CD4-positive, alpha-beta T cell treated with Interleukin-6 at 100 ng/mL for 8 hours (primary cell): ENCODE measurements at places on chromosomes 6 and 20.

DNA sequence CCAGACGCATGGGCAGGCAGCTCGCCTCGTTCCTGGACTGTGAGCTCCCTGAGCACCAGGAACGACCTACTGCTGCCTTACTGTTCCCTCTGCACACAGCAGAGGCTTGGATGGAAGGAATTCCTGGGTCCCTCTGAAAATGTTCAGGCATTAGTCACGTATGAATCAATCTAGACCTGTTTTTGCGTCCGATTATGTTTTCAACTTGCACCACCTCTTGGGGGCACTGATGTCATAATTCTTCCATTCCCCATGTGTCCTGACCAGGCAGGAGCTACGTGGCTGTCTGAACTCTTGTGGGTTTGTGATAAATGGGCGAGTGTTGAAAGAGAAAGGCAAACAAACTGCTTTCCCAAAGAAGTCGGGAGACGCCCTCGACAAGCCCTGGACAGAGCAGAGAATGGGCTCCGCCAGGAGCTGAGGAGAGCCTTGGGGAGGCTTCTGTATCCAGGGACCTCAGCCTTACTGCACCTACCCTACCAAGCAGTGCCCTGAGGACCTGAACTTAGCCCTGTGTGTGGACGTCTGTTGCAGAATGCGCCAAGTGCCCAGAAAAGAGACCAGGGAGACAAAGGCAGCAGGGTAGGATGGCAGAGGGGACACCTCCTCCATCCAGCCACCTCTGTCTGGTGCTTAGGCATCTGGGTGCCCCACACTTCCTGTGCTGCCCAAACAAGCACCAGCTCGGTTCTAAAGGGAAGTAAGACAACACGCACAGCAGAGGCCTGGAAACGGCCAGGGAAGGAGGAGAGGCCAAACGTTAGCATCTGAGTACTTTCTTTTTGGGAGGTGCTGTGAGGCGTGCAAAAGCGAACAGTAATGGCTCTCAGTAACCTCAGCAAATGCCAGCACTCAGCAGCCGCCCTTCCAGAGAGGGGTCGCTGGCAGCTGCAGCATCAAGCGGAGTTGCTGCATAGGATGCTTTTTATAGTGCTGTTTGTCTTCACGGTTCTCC lies 124.2 kb downstream of the LY86 start:
- DNase-seq: no peak

GRCh38 chr6:4814212-4814611 lies 38.0 kb downstream of the CDYL start:
- DNase-seq: no peak

DNA sequence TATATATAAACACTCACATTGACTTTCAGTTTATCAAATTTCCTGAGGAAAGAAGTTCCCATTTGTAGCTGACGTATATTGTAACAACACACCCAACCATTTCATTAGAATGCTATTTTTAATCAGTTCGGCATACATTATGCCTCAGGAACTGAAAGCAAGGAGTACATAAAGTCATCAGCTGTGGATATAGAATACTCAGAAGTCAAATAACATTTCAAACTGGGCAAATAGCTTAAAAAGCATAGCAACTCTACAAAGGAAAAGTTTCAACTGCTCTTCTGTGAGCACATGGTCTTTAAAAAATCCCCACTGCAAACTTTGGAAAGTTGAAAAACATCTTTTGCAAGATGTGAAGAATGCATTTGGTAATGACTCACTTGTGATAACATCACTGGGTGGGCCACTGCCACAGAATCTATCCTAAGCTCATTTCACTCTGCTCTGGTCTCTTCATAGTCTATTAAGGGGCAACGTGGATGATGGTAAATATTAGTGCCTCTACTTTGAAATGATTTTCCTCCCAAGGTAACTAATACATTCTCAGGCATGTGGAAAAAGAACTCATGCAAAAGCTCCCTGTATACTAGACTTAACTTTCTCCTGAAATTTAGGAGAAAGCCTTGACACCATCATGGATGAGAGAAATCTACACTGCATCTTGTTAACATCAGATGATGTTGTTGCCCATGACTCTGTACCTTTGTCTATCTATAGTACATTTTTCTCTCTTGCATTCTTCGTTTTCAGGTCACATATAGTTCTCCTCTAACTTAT lies 49.2 kb downstream of the FYN start:
- peak; percentile 39 for DNase-seq

DNA sequence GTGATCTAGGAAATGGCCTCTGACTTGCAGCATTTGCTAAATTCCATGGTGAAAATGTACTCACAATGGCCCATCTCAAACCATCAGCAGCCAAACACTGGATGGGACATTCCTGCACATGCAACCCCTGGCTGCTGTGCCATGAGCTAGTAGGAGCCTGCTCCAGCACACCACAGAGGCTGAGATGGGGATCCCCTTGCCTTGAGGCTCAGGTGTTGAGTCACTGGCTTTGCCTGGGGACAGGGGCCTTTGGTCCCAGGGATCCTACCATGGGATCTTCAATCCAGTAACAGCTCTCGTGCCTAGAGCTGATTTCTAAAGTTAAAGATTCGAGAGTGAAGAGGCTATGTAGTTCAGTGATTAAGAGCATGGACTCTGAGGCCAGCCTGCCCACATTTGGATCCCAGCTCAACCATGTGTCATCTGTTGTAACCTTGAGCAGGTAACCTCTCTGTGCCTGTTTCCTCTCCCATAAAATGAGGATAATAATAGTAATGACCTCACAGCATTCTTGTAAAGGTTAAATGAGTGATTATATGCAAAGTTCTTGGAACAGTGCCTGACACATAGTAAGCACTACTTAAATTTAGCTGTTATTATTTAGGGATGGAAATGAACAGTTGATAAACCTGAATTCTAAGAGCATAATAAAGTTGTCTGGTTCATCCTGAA lies 16.4 kb downstream of the FOXQ1 start:
- DNase-seq: no peak

- DNase-seq: no peak
These were observed 38.4 kb downstream of the ANKRD6 start for GRCh38 chr6:89471287-89471867.

DNA sequence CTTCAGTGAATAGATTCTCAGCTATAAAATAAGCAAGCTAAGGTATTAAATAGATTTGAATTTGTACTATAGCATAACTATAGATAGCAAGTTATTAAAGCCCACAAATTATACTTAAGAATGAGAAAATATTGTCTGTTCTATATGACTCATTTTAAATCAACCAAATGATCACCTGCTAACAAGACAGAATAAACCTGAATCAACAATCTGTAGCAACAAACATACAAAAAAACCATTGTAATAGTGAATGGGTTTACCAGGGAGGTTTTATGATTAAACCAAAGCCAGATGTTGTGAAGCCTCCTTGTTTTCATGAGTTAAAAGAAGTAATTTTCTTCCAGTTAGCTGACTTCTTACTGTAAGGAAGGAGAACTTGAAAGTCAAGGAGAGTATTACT lies 71.9 kb upstream of the HTR1B start:
- no peak for DNase-seq

GRCh38 chr6:85346196-85346595 lies 103.7 kb upstream of the NT5E start:
- no peak for DNase-seq

DNA sequence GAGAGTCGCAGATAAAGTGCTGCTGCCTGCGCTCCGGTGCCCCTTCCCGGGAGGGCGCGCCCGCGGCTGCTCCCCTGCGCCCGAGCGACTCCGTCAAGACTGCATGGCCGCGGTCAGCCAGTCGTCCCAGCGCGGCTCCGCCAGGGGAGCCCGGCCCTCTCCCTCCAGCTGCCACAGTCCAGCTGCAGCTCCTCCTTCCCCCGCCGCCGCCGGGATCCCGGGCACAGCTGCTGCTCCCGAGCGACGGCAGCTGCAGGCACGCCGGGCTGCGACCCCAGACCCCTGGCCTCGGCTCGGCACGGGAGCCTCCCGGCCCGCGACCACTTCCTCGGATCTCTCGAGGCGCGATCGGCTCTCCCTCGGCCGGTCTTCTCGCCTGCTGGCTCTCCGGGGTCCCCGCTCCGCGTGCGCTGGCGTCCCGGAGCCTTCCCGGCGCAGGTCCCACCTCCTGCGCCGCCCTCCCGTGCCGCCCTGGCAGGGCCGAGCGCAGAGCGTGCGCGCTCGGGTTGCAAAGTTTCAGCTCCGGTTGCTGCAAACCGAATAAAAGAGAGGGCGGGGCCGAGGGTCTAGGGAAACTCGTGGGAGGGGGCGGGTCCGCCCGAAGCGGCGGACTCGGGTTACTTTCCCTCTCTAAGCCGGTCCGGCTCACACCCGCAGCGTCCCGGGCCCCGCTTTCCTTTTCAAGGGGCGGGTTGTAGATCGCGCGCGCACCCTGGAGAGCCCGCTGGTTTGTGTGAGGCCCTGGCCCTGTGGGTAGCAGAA lies at the start of gene CNKSR3:
CNKSR3 (minus strand) TSS at position 542 of the 762 bp plus-strand sequence. CDS start 571 bp downstream, outside the sequence.
- DNase-seq: no peak

DNA sequence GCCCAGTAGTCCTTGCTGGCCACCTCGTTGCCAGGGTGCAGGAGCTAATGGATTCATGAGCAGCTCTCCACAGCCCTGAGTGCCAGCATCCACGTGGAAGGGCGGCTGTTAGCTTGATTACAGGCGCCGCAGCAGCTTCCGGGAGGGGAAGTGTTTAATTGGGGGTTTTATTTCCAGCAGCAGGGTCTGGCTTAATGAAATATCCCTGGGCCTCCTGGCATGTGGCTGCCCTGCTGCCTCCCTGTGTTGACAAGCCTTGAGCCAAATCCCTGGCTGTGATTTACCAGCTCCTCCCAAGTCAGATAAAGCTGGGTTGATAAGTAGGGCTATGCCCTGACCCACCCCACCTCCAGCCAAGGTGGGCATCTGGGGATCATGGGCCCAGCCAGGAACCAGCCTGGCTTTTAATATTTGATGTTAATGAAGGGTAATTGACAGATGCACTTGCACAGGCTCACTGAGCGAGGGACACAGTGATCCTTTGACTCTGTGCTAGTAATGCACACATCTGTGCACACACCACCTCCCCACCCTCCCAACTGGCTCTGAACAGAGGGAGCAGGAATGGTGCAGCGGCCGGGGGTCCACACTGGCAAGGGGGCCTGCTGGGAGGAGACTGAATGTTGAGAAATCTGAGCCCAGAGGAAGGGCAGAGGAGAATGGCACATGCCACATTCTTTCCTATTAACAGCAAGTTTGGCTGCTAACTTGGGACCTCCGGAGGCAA lies 13.6 kb downstream of the GLP1R start:
- no peak for DNase-seq
